Upper lobe of right lung (tissue), 1 donor: ENCODE measurements at places on chromosomes 3 and 15. TPM values are rescaled to one million over a fixed set of nuclear protein-coding genes. Genes with fewer than 3 reads are reported as not detected.

- no peak for DNase-seq
Measured at GRCh38 chr3:11699083-11699427, 55.3 kb upstream of the VGLL4 start.

- no peak for DNase-seq
Measured at GRCh38 chr3:14789221-14789620, 29.5 kb upstream of the FGD5 start.

GRCh38 chr3:152314677-152315353 lies 46.1 kb downstream of the MBNL1 start:
- DNase-seq: no peak

DNA sequence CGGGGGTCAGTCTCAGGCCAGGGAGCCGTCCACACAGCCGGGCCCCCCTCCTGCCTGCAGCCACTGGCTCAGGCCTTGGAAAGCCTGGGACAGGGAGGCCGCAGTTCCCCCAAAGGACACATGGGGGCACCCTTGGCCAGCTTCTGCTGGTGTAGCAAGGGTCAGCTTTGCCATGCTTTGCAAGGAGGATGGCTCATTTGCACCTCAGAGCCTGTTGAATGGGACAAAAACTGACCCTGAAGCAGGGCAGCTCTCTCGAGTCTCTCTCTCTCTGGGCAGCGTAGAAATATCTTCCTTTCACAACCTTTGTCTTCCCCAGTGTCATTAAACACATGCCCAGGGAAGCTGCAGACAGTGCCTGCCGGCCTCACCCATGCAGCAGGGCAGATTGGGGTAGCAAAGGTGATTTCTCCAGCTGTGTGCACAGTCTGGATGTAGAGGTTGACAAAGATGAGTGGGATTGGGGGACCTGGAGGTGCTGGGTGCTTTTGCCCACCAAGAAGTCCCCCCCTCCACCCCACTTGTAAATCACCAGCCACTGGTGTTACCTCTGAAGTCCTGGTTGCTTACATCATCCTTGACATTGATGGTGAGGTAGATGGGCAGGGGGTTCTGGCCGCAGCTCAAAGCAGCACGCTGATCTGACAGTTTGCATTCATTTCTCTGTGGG lies 17.4 kb upstream of the EHD4 start:
- DNase-seq: peak; percentile 92

GRCh38 chr15:63372018-63372705 lies 9.5 kb downstream of the CA12 start:
- DNase-seq: no peak

DNA sequence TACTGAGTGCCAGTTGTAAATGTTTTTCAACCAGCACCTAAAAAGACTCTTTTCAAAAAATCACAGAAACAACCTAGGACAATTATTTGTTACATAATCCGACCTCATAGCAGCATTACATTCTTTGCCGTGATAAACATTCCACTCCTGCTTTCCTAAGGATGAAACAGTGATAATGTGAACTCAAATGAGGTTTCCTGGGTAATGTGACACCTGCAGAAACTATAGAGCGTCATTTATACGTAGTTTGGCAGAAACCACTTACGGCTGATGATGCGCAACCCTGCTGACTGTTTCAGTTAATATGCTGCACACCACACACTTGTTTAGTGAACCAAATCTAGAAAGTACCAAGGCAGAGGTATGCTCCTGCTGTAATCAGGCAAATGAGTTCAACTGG lies 55.8 kb downstream of the SEMA6D start:
- no peak for DNase-seq

GRCh38 chr15:74835312-74835823 lies 7.6 kb downstream of the ULK3 start:
- DNase-seq: peak; percentile 82

GRCh38 chr3:171227828-171228227 lies 201.3 kb upstream of the SLC2A2 start:
- DNase-seq: no peak

DNA sequence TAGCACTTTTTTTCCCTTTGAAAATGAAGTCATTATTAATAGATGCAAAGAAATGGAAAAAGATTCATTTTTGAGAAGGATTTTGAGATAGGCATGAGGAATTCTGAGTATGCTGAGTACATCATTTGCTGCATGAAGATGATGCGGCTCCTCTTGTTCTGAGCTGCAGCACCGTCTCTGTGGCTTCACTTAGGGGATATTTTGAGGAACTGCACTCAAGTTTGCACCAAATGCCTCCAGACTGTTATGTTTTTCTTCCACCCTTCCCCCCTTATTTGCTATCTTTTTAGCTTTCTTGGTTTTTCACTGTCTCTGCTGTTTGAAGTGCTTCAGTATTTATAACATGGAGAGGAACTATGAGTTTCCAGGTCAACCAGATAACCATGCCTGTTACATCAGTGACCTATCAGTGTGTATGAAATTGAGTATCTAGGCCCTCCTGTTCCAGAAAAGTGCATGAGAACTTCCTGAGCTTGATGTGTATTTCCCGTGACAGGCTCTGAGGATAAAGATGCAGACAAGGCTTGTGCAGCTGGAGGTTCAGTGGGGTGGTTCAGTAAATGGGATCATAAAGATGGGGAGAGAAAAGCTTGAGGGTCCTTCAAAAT lies 128.7 kb downstream of the PDCD6IP start:
- DNase-seq: no peak

Gene SLC28A1
- not detected for total RNA-seq

Gene DLL4
- 22.0 TPM for total RNA-seq

DNA sequence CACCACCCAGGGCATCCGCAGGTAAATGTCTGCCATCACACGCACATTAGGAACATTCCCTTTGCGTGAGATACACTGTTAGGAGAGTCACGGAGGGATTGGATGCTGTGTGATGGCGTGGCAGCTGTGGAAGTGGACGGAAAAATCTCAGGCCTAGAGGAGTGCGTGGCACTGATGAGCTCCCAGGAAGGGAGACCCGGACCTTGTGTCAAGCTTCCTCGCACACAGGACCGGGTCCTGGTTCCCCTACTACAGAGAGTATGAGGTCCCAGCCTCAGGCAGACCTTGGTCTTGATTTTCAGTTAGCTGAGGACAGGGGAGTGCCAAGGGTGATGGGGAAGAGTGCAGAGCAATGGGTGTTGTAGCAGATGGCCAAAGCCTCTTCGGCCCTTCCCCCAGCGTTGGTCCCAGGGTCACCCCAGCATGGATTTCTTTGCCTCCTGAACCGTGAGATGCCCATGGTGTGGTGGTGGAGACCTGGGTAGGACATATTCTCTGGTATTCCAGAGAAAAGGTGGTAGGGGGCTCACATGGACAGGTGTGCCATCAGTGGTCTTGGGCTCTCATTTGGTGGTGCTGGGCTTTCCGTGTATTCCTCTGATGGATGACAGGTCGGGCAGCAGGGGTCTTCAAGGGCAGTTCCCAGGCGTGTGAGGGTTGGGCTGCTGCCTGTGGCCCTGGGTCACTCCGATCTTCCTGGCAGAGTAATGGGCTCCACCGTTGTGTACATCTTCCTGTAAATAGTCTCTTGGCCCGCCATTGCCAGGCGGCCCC lies 105.1 kb downstream of the SNRPN start:
- DNase-seq: peak; percentile 32

DNA sequence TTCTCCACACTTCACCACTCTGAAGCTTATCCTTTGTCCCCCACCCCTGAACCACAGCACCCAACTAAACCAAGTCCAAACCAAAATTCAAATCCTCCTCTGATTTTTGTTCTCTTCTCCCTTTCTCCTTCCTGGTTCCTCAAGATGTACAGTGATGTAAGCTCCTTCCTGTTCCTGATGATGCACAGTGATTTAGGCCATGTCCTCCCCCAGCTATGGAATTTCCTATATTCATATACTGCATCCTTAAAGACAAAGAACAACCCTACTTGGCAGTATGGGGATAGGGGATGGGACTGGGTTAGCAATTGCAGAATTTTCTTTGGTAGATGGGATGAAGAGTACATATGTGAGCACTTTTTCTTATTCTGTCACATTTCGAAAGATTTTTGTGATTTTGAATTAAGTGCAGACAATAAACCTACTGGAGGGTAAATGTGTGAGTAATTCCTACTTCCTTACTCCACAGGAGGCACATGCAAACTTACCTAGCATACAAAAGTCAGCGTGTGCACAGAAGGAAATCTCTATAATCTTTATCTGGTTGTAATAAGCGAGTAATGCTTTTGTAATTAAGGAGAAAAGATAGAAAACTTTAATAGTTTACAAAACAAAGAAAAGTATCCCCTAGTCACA lies 125.0 kb downstream of the ANO10 start:
- no peak for DNase-seq

- DNase-seq: no peak
Measured at GRCh38 chr3:15391007-15391406, 36.3 kb downstream of the METTL6 start.

Gene EXD1
- total RNA-seq: not detected

Gene GOLGA6L22
- total RNA-seq: not detected

Gene TMIE
- 1.7 TPM for total RNA-seq

GRCh38 chr3:25025236-25025635 lies 402.8 kb upstream of the RARB start:
- no peak for DNase-seq

Gene B3GALNT1
- 17.6 TPM for total RNA-seq

Gene ITIH1
- total RNA-seq: not detected

Gene OR5K2
- not detected for total RNA-seq

Gene CLDN11
- total RNA-seq: 11.7 TPM

DNA sequence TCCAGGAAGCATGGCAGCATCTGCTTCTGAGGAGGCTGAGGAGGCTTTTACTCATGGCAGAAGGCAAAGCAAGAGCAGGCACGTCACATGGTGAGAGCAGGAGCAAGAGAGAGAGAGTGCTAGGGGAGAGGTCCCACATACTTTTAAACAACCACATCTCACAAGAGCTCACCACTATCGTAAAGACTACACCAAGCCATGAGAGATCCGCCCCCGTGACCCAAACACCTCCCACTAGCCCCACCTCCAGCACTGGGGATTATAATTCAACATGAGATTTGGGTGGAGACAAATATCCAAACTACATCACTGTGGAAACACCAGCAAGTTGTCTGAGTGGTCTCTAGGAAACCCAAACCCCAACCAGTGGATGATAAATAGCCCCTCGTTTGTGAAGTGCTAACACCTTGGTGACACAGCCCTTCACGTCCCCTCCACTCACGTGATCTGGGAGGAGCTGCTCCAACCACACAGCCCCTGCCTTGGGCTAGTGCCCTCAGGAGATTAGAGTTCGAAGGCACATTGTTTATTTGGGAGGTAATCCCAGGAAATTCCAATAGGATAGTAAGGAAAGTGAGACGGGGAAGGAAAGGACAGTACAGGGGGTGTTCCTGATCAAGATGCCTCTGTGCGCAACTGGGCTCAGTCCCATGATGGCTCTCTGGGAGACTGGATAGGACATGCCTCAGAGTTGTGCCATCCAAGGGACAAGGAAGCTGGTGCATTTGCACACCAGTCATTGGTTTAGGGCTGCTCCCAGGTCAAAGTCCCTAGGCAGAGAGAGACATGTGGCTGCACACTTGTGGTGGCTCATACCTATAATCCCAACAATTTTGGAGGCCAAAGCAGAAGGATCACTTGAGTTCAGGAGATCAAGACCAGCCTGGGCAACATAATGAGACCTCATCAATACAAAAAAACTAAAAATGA lies 80.6 kb upstream of the CTNNB1 start:
- DNase-seq: no peak

GRCh38 chr15:70379938-70380883 lies 282.5 kb upstream of the TLE3 start:
- peak; percentile 32 for DNase-seq

GRCh38 chr3:3105246-3105645 lies 4.9 kb downstream of the IL5RA start:
- DNase-seq: no peak

- DNase-seq: no peak
Measured at GRCh38 chr3:44906997-44907396, 32.6 kb downstream of the TGM4 start.

Gene CPNE4
- total RNA-seq: 0.26 TPM

DNA sequence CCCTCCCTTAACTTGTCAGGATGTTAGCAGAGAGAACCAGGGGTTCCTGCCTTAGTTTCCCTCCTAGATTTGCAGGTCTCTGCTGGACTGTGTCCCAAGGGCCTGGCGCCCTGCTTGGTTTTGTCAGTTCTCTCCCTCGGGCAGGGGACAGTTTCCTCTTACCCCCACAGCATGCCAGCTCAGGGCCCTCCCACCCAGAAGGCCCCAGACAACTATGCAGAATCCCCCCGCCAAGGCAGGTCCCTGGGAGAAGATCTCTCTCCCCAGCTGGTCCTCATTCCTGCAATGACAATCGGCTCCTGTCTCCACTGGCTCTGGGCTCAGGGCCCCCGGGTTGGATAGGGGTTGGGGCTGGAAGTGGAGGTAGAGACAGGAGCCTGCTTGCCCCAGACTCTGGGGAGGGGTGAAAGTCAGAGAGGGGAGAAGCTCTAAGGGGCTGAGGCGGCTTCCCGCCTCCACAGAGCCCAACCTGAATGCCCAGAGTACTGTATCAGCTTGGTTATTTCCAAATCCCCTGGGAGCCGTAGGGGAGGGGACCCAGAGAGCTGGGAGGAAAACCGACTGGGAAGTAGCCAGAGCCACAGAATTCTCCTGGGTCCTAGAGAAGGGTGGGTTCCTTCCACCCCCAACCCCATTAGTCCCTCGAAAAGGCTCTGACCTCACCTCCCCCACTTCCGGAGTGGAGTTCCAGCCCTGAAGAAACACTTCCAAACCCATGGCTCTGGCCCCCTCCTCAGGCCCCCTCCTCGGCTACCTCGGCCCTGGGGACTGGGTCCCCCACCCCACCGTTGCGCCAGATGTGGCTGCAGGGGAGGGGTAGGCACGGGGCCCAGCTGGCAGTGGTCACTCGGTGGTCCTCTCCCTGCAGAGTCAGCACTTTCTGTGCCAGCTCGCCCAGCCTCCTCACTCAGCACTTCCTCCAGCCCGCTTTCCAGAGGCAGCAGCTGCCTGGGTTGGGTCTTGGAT lies 3.8 kb upstream of the LOXL1 start:
- no peak for DNase-seq

Gene TERC
- 5.4 TPM for total RNA-seq

- DNase-seq: no peak
Measured at GRCh38 chr3:63969876-63970275, 53.4 kb downstream of the PSMD6 start.

DNA sequence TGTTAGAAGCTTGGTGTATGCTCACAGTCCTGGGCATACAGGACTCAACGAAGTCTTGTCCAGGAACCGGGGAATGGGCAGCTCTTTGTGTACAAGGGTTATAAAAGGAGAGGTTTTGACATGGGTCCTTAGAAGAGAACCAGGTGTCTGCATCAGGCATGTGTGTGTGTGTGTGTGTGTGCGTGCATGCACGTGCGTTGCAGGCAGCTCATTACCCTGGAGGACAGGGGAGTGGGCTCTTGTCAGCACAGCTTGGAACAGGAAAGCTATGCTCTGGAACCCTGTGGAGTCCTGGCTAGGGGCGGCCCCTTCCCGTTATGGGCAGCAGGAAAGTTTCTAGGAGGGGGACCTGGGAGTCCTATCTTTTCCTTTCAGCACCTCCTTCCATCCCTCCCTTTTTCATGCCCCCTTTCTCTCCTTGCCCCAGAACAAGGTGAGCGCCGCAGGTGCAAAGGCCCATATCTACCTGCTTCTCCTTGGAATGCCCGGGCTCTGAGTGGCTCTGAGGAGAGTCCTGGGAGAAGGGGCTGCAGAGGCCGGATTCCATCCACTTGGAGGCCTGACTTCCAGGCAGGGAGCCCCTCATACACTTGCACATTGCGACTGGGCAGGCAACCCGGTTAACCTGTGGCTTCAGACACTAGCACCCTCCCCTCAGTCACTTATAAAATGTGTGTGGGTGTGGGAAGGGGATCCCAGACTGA lies 33.9 kb upstream of the LCTL start:
- DNase-seq: no peak

Gene P4HTM
- total RNA-seq: 38.0 TPM

- no peak for DNase-seq
Measured at GRCh38 chr3:181458857-181459256, 252.9 kb upstream of the SOX2 start.

Gene GPR171
- total RNA-seq: 3.2 TPM

GRCh38 chr15:58755956-58756355 lies 6.4 kb upstream of the ADAM10 start:
- DNase-seq: no peak

Gene SEMA6D
- total RNA-seq: 8.0 TPM
